ENCODE measurements at places on chromosomes 3 and 15.
A peak's percentile ranks its signal among the peaks of the same experiment; 100 is the strongest.

DNA sequence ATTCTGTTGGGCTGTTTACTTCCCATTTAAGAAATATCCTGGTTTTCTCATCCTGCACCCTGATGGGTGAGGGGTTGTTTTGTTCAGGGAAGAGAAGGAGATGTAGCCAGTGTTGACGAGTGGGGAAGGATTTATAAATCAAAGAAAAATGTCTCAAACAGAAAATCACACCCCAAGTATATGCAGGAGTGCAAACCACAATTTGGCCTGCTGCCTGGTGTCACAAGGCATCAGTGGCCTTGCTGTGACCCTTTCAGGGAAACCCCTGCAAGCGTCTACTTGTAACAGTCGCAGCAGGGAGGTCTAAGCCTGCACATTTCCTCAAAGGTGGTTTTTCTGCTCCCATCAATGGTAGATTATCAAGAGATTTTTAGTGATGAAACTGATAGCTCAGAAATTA lies 132.6 kb upstream of the LRRN1 start:
- peak; percentile 35 for DNase-seq

DNA sequence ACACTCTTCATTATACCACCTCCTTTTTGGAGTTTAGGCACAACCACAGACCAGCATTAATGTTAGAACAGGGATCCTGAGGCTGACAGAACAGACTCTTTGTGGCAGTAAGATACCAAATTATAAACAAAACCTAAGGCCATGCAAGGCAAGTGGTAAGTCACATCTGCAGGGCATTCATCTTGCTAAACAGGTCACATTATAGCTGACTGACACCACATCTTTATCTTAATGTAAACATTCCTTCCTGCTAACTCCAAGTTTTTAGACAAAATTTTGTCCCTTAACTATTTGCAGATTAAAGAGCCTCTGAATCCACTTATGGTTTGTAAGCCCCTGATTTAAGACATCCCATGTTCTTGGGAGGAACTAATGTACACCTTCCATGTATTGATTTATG lies 500.6 kb downstream of the PYDC2 start:
- DNase-seq = no peak

GRCh38 chr15:59349680-59350420 lies 22.8 kb downstream of the MYO1E start:
- peak; percentile 94 for DNase-seq

- peak; percentile 82 for DNase-seq
Observed at GRCh38 chr3:158702815-158703481, 29.3 kb downstream of the RARRES1 start.

- no peak for DNase-seq
Observed at GRCh38 chr3:41874022-41874421, 87.9 kb downstream of the ULK4 start.

- no peak for DNase-seq
Observed at GRCh38 chr3:9468460-9468859, 71.0 kb downstream of the SETD5 start.

DNA sequence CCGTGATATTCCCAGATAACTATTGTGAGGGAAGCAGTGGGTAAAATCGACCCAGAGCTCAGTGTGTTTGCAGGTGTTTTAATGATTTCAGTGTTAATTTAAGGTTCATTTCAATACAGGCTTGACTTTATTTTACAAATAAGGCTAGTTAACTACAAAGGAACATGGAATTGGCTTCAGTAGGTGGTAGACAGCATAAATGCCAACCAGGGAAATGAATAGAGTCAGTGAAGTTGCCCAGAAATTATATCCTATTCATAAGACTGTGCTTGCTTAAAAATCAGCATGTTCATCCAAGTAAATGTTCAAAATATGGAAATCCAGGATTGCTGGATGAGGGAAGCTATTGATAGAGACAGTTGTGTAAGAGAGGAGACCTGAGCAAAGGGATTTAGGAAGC lies 66.1 kb downstream of the LARS2 start:
- DNase-seq = no peak

DNA sequence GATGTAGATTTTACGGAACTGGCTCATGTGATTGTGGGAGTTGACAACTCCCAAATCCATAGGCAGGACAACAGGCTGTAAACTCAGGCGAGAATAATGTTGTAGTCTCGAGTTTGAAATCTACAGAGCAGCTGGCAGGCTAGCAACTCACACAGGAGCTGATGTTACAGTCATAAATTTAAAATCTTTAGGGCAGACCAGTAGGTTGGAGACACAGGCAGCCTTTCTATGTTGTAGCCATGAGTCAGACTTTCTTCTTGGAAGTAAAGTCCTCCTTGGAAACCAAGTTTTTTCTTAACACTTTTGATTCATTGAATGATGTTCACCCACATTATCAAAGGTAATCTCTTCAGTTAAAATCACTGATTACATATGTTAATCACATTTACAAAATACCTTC lies 89.1 kb upstream of the ALCAM start:
- peak; percentile 26 for DNase-seq
